Stimulated activated CD4-positive, alpha-beta T cell treated with anti-CD3 and anti-CD28 coated beads, TNF-alpha, amount 100 ng/mL, for 48 hours (primary cell): ENCODE measurements at places on chromosomes 2 and 18.

DNA sequence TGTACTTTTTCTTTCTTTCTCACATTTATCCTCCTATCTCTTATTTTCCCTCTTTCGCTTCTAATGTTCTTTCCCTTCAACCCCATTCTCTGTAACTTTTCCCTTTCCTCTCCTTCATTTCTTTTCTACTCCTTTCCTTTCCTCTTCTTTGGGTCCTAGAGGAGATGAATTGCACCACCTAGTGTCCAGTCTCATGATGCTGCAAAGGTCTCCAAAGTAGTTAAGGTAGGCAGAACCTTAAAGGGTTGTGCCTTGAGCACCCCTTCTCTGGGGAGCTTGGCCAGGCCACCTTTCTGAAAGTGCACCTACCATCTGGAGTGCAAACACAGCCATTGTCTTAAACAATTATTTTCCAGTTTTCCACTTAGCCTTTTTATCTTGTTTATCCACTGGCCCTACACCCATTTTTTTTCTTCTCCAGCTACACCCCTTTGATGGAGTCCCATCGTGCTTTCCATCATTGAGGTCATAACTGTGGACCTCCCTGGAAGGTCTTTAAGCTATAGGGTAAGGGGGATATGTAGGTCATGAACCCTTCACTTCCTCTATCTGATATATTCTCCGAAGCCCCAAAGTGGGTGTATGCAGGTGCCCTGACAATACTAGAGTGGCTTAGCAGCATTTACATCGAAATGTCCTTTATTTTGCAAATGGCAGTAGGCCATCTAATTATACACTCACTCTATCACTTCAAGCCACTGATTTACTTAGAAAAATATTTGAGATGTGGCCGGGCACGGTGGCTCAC is 155.9 kb downstream of the ESCO1 start:
- DNase-seq = no peak

DNA sequence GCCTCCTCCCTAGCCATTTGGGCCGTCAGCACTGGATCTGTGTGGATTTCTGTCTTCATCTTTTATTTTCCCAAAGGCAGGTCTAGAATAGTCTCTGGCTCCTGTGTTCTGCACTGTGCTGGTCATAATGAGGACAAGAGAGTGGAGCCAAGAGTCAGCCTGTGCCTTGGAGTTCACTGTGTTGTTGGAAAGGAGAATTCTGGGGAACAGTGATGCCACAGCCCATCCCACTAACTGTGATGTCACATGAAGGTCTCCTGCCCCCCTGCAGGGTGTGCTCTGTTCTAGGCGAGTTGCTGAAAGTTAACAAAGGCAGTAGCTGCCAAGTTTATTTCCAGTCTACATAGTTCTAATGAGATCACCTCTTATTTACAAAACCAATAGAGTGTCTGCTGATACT is 248.5 kb downstream of the TPGS2 start:
- no peak for DNase-seq

- no peak for DNase-seq
These were observed 304.4 kb upstream of the HS6ST1 start for GRCh38 chr2:128622955-128623620.

- DNase-seq = no peak
These were observed 3.7 kb upstream of the KIF1A start for GRCh38 chr2:240823449-240824336.

DNA sequence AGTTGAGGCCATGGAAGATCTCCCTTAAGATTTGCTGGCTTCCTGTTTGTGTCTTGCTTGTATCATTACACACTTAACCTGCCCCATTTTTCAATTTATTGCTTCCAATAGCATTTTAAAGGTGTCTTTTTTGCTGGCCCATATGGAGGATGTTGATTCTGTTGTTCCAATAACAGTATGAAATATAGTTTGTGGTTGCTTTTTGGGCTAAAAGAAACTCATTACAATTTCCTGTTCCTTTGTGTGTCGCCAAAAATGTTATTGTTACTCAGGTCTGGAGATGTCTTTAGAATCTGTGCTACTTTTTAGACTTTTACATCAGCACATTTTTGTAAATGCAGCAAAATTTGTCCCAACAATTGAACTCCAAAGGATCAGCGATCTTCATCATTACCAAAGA is 234.0 kb upstream of the ITGA4 start:
- DNase-seq = no peak

DNA sequence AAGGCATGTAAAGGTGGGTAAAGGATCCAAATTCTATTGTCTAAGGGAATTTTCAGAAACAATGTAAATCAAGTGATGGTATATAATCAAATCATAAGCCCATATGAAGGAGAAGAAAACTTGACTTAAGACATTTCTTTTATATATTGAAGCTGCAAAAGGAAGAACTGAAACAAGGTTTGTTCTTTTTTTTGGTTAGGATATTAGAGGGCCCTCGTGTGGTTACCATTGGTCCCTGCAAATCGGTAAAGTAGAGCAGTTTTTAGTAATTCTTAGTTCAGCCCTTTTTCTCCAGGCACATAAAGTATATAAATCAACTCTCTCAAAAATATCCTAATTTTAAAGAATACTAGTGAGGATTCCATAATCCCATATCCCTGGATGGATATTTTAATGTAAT is 105.6 kb upstream of the STK17B start:
- no peak for DNase-seq

GRCh38 chr2:239190361-239190760 is 210.5 kb downstream of the HDAC4 start:
- no peak for DNase-seq

GRCh38 chr2:100940240-100940639 is 61.8 kb upstream of the RPL31 start:
- DNase-seq = no peak

DNA sequence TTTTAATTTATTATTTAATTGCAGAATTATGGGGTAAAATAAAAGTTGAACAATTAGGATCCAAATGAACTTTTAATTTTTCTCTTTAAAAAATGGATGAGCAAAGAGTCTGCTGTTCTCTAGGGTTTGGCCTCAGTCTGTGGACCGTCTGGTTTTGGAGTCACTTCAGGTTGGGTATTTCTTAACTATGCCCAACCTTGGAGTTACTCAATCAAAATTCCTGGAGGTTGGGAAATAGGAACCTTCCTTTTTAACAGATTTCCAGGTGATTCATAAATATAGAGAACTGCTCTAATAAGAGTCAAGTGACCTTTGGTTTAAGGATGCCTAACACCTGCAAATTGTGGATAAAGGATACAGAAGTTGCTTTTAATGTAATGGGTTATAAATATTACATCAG is 241.5 kb upstream of the GCFC2 start:
- DNase-seq = no peak

- DNase-seq = no peak
These were observed 8.0 kb upstream of the ITGB6 start for GRCh38 chr2:160207804-160208654.

DNA sequence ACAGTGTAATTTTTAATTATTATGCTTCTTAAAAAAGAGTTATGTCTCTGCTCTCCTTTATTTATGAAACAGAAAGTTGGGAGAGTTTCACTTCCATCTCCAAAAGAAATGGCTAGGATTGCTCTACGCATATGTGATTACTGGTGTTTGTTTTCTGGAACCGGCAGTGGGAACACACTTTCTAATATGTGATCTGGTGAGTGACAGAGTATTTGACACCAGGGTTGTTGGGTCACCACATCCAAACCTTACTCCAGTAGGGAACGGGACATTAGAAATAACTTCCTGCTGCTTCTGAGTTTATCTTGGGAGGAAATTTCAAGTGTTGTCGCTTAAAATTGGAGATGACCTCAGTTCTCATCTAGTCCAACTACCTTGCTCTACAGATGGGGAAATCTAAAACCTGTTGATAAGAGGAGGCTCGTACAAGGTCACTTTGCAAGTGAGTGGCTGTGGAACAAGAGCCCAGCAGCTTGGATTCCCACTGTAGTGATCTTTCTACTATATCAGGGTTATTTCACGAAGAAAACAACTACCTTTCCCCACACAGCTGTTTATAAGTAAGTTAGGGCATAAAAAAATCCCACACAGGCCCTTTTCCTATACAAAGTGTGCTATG is 108.5 kb downstream of the TTC32 start:
- DNase-seq = no peak

DNA sequence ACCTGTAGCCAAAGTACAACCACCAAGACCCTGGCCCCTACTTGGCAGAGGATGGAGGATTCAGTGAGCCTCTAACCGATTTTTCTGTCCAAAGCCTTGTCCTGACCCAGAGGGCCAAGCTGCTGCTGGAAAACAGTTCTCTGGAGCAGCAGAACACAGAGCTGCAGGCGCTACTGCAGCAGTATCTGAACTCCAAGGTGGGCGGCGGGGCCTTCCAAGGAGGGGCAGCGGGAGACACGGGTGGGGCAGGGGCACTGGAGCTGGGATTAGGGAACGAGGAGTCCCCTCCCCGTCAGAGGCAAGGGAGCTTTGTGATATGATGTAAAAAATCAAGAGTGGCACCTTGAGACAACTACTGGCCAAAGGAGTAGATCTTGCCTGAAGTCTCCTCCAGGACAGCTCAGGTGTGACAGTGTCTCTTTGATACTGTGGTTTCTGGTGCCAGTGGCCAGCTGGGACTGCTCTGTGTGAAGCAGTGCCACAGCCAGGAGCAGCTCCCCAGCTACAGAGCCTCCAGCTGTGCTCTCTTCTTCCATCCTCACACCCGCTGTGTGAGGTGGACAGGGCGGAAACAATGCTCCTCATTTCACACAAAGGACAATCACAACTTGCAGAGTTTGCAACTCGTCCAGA is 22.8 kb downstream of the OTOF start:
- no peak for DNase-seq

DNA sequence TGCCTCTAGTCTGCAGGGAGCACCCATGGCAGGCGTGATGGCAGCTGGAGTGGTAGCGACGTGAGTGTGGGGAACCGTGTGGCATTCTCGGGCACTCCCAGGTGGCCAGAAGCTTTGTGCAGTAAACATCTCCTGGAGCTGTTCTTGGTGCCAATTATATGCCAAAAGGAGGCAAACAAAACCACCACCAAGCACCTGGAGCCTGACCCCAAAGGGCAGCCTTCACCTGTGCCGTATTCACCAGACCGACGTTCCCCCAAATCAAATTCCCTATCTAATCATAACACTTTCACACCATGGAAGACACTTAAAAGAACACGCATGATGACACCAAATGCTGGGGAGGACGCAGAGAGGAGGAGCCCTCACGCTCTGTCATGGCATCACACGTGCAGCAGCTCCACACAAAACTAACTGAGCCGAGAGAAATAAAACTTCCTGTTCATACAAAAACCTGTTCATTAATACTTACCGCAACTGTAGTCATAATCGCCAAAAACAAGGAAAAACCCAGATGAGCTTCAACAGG is 123.6 kb downstream of the EIPR1 start:
- DNase-seq = no peak

DNA sequence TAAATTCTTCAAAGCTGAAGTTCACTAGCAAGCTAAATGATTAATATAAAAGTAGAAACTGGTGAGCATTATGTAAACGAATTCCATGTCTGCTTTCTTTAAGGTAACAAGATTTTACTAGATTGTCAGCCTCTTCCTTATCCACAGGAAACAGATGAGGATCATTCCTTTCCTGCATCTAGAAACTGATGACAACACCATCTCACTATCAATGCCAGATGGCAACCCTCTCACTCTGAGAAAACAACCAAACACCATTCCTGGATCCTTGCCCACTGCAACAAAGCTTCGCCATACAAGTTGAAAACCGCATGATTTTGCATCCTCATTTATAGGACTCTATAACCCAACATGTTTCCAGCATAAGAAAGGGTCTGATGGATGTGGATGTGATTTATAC is 122.9 kb downstream of the ZNF521 start:
- no peak for DNase-seq

DNA sequence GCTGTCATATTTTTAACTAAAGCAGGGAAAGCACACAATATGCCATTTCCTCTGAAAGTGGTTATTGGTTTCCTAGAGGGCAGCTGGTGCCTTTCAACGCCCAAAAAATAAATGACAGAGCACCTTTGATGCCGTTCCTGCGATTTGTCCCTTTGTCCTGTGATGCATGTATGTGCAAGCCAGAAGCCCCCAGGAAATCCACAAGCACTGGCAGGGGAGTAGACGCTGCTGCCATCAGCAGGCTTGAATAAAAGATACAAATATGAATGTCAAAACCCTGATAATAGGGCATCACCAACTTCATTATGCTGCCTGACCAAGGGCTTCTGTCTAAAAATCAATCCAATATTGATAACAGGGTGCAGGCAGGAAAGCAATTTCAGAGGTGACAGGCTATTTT is 246.1 kb downstream of the FBXO15 start:
- DNase-seq = no peak

- DNase-seq = no peak
These were observed 41.4 kb upstream of the ITGB6 start for GRCh38 chr2:160241251-160242137.

DNA sequence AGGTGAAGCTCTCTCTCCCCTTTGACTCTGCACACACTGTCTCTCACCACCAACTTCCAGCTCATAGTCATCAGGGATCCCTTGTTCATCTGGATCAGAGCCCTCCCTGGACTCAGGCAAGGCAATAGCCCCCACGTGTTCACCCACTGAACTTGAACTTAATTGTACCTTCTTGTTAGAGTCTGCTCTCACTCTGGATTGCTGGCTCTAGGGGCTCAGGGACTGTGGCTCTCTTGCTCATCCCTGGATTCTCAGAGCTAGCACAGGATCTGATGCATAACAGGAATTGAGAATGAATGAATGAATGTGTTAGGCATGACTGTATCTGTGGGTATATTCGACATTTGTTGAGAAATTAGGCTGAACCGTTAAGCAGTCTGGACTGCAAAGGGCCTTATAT is 16.7 kb upstream of the ASAP2 start:
- no peak for DNase-seq

DNA sequence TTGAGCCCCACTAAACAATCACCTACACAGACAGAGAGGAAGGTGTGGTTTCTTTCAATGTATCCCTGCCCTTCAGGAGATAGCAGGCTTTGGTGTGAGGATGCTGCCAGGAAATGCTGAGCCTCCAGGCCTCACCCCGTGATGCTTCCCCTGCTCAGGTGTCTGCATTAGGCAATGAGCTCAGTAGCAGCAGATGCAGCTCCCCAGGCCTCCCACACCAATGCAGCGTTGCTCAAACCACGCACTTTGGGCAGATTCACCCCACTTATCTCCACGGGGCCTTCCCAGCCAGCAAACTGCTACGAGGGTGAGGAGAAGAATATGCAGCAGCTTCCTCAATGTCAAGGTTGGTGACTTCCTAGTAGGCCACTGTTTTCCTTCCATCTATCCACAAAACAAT is 229.3 kb upstream of the PXDN start:
- no peak for DNase-seq

- DNase-seq = no peak
These were observed 141.9 kb downstream of the LCLAT1 start for GRCh38 chr2:30588994-30589393.

GRCh38 chr2:168583064-168583709 is 127.1 kb downstream of the CERS6 start:
- no peak for DNase-seq
